ENCODE measurements at places on chromosomes 6 and 20.

DNA sequence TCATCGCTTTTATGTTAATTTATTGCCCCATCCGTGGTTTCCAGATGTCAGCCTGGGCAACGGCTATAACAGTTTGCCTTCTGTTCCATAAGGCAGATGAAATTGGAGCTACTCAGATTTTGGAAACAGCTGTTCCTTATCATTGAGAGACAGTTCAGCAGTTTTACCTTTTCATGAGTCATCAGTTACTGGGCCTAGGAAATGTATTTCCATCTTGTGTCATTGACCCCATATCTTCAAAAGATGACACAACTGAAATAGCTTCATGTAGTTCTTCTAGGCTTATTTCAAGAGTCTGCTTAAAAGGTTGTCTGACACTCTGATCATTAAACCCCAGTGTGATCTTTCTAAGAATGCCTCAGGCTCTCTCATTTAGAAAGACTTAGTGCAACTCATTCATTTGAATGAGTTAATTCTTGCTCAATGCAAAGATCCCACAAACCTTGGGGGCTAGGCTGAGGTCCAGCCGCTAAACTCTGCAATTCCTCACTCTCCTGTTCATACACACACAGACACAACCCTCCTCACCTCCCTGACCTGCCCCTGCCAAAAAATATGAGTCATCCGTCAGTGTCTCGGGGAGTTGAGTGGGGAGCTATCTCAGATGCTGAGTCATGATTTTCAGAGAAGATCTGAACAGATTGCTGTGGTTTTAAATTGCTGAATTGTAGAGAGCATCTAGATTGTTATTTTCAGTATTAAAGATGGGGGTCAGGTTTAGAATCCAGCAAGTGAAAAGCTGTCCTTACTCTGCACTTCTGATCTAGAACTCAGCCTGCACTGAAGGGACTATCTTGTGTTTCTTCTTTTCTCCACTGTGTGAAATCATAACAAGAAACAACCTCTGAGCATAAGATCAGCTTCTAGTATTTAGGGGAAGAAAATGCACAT is 61.8 kb downstream of the RPP40 start:
- DNase-seq, result peak; percentile 90

GRCh38 chr6:48606618-48607017 is 495.6 kb upstream of the PTCHD4 start:
- no peak for DNase-seq

DNA sequence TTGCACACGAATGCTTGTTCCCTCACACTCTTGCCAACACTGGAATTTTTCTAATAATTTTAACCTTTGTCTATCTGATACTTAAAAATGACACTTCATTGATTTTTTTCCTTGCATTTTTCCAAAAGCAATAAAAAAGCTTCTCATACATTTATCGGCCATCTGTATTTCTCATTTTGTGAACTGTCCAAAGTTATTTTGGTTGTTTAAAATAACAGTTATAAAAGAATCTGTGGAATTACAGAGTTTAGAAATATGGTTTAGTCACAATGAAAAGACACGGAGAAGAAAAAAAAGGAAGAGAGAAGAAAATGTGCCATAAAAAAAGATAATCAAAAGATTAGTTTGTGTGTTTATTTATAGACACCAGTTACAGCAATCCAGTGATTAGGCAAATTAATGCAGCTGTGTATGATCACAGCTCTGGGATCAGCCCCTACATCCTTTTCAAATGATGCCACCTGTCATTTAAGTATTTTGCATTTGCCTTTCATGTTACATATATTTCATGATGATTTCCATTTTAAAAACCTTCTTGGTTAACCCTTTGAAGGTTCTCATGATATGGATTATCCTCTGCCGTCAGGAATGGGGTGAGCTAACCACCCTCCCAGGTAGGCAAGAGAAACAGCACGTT is 171.7 kb downstream of the BACH2 start:
- DNase-seq, result no peak

DNA sequence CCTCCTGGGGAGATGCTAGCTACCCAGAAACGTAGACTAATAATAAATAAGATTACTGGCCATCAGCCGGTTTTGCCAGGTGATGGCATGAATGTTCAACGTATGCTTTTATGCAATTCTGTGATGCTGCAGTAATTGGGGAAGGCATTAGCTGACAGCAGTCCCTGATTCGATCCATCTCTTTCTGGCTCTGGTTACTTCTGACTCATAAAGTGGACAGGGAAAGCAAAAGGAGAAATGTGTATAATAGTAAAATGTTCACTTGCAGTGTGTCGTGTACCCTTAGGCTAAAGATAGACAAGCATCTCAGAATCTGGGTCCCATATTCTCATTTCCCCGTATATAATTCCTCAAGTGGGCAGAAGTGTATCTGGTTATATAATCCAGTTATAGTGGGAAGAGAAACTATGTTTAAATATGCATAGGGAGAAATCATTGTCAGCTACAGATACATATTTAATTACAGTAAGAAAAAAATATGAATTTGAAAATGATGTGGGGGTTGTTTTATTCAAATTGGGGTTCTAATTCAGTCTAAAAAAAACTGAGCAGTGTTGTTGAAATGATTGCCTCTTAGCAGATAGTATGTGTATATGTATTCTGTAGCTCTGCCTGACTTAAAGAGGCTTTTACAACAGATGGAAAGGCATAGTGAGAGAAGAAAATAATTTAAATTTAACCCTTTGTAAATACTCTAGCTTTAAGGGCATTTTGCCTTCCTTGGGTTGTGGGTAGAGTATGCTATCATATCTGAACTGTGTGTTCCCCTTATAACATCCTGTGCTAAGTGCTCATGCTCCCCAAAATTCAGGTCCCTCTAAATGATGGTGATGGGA is 40.6 kb downstream of the DOK5 start:
- no peak for DNase-seq

- no peak for DNase-seq
Observed at GRCh38 chr6:2948228-2949025, 22.9 kb downstream of the SERPINB6 start.

DNA sequence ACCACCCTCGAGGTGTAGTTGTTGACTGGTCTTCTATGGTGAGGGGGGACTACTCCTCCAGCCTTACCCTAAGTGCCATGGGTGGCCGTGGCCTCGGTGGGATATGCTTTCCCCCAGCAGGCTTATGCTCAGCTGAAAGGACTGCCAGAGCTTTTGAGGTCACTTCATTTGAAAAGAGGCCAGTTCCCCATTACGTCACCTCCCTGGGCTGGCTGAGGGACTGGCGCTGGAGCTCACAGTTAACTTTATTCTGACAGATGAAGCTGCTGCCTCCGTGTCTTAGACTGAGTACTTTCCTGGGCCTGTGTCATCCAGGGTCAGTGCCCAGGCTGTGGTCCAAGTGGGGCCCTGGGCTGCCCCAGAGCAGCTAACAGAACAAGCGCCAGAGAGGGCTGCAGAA is 42.8 kb upstream of the PCMTD2 start:
- DNase-seq, result no peak

GRCh38 chr6:132814716-132815570 is 574 bp downstream of the RPS12 start:
- no peak for DNase-seq

DNA sequence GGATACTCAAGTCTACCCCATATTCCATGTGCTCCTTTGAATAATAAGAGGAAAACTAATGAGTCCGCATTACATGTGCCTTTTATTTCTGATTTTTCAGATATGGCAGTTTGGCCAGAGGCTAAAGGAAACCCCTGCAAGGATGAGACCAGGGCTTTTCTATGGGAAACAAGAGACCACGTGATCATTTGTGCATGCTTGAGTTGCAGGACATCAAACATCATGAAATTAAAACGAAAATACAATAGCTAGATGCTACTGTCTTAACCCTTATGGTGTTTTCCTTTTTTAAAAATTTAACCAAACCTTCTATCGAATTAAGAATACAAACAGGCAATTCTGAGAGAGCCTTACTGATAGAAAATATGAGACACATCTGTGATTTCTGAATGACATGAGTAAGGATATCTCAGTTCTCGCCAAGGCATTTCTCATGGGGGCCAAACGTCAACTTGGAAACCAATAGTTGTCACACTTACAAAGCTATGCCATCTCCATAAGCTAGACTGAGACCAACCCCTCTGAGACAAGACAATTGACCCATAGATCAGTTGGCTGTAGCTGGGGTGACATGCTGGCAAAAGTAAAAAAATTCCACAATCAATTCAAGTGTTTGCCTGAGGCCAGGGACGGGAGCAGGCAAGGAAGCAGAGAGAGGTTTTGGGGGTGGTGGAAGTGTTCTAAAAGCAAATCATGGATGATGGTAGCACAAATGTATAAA is 52.8 kb downstream of the RIPOR2 start:
- DNase-seq, result no peak

DNA sequence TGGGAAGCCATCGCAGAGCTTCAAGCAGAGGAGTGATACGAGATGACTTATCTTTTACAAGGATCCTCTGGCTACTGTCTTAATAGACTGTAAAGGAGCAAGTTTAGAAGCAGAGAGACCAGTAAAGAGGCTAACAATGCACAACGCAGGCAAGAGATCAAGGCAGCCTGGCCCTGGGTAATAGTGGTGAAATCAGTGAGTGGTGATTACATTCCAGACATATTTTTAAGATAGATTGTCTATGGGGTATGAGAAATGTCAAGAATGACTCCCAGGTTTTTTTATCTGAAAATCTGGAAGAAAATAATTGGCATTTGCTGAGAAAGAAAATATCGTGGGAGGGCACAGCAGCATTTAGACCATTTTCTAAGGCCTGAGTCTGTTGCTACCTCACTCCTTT is 213.6 kb upstream of the HTR1E start:
- no peak for DNase-seq

- DNase-seq, result no peak
Observed at GRCh38 chr6:89454300-89454699, 21.3 kb downstream of the ANKRD6 start.

DNA sequence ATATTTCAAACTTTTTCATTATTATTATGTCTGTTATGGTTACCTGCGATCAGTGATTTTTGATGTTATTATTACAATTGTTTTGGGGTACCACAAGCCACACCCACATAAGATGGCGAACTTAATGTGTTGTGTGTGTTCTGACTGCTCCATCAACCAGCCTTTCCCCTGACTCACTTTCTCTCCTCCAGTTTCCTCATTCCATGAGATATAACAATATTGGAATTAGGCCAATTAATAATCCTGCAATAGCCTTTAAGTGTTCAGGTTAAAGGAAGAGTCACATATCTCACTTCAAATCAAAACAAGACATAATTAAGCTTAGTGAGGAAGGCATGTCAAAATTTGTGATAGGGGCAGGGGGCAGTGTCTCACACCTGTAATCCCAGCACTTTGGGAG is 16.3 kb upstream of the POPDC3 start:
- no peak for DNase-seq

DNA sequence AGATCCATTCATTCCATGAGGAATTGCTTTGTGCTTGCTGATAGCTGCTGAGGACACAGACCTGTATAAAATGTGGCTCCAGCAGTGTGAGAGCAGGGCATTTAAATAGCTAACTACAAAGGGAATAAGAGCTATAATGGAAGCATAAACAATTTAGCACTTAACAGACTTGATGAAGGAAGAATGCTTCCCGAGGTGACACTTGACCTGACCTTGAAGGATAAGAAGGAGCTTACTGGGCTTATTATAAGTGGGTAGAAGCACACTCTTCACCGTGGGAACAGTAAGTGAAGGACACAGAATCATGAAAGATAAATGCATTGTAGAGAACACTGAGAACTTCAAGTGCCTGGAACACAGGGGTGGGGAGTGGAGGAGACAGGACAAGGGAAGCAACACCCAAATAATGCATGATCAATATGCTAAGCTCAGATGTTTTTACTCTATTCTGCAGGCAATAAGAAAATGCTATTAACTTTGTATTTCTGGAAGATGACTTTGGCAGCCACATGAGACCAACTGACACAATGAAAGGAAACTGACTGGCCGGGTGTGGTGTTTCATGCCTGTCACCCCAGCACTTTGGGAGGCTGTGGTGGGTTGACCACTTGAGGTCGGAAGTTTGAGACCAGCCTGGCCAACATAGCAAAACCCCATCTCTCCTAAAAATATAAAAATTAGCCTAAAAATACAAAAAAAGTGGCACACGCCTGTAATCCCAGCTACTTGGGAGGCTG is 84.2 kb downstream of the EPB41L2 start:
- DNase-seq, result no peak

DNA sequence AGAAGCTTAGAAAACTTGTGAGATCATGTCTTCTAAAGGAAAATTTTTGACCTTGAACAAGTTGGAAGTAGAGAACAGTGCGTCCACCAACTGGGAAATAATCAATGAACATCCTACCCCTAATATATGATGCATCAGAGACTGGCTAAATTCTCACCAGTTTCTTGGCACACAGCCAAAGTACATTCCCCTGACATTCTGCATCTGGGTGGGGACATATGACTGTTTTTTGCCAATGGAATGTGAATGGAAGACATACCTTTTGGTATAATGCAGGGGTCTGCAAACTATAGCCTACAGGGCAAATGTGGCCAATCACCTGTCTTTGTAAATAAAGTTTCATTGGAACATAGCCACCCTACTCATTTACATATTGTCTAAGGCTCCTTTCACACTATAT is 84.7 kb downstream of the HAO1 start:
- no peak for DNase-seq

GRCh38 chr6:54772610-54773009 is 74.0 kb upstream of the FAM83B start:
- no peak for DNase-seq

GRCh38 chr6:167997642-167998041 is at the start of gene KIF25:
TSS of gene KIF25 (plus strand) at chr6:167997671. CDS start at chr6:168029586, 31,915 bp downstream.
- DNase-seq, result no peak

GRCh38 chr20:41650231-41650948 is 32.2 kb upstream of the CHD6 start:
- no peak for DNase-seq

DNA sequence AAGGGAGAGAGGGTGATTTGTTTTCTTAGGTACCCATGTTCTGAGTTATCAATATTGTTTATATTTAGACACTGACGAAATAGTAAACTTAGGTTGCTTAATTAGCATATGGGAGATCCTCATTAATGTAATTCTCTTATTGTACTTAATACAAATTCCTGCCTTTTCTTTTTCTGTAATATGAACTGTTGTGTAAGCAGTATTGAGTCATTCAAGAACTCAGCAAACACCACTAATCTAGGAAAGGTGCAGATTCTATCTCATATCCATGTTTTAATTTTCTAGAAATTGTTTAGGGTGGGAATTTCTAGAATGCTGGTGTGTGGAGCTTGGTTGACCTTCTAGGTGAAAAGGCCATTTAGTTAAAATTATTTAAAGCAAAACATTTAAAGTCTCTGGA is 216.0 kb downstream of the ZFAND3 start:
- DNase-seq, result no peak

DNA sequence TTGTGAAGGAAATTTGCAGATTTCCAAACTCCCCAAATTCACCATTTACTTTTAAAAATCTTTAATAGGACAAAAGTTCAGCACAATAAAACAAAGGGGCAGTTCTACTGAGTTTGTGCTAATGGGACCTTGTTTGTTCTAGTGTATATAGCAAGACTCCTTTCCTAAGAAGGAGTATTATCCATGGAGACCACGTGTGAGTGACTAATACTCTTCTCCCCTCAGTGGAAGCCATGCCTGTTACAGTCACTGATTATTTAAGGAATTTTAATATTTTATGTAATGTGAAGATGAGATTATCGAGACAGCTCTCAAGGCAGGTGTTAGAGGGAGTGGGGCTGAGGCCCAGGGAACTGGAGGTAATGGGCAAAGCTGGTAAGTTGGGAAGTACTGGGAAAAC is 16.4 kb upstream of the QKI start:
- no peak for DNase-seq

Measured in MM.1S (cell line).